ENCODE measurements at places on chromosomes 5 and 9.

GRCh38 chr5:16618138-16618897, 1.5 kb upstream of the RETREG1 start:
- no peak for DNase-seq

DNA sequence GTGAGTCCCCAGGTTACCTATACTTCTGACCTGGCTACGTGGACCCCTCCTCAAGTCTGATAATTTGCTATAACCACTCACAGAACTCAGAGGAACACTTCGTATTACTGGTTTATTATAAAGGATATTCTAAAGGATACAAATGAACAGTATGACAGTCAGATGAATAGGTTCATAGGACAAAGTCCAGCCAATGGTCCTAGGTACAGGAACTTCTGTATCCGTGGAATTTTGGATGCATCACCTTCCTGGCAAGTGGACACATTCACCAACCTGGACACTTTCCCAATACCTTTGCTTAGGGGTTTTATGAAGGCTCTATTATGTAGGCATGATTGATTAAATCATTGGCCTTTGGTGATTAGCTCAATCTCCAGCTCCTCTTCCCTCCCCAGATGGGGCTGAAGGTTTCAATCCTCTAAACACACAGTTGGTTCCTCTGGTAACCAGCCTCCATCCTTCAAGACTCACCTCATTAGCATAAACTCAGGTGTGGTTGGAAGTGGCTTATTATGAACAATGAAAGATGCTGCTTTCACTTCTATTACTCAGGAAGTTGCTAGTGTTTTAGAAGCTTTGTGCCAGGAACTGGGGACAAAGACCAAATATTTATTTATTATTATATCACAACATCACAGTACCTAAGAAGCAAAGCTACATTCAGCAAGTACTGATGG, 149.6 kb upstream of the ELL2 start:
- DNase-seq = no peak

GRCh38 chr9:95008151-95008771, 281.8 kb downstream of the AOPEP start:
- DNase-seq = no peak

DNA sequence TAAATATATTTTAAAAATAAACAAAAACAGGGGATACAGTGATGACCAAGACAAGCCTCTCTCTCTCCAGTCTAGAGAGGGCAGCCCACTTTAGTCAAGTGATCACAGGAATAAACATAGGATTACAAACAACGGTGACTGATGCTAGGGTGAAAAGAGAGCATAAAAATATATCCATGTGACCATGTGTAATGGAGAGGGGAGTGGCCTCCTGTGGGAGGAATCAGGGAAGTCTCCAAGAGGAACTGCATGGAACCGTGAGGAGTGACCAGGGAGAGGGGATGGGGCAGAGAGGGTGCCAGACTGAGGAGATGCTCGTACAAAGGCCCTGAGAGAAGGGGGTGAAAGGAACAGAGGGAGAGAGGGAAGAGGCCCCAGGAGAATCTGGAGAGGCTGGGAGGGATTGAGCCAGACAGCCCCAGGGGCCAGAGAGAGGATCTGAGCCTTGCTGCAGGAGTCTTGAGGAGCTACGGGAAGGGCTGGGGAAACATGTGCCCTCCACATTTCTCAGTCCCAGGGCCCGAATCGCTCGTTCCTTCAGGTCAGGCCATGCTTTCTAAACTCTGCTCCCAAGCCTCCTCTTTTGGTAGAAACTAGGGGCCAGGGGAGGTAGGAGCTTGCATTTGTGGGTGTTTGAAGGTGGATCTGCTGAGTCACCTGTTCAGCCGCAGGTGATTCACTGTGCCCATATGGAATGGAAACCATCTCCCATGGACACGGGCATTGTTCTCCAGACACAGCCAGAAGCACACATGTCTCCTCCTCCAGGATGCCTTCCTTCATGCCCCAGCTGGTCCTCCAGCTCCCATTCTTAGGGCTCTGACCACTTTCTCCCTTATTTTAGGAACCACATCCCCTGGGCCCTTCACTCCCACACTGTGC, 63.8 kb downstream of the PAX5 start:
- no peak for DNase-seq

DNA sequence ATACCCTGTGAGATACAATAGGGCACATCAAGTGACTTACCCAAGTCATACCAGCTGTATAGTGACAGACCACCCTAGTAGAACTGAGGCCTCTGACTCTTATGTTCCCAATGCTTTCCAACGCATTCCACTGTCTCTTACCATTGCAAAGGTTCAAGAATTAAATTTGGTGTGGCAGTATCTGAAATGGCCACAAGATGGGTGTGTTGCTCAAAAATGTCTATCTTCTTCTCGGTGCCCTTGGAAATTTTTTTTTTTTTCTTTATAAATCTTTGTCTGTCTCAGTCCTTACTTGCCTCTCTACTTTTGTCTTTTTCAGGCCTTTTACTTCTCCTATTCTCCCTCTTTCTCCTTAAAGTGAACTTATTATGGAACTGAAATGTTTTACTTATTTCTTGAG, 48.4 kb downstream of the GPR21 start:
- DNase-seq = no peak
